LHCN-M2 (cell line): ENCODE measurements at places on chromosomes 16 and 17. TPM values are rescaled to one million over a fixed set of nuclear protein-coding genes. Genes with fewer than 3 reads are reported as not detected.
A peak's percentile ranks its signal among the peaks of the same experiment; 100 is the strongest.

HOXB9 gene
- 3.6 and 5.1 TPM in 2 replicates for total RNA-seq

DNA sequence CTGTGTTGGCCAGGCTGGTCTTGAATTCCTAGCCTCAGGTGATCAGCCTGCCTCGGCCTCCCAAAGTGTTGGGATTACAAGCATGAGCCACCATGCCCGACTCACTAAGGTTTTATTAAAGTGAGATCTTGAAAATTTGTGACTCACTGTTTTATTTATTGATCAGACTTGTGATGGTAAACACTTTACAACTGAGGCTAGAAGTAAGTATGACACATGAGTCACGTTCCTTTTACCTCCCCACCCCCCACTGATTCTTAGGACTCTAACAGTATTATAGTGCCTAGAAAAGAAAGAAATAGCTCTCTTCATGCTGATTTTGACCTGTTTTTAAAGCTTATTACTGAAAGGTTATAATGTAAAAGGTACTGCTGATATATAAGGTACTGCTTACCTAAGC lies 160.6 kb downstream of the TANC2 start:
- DNase-seq = no peak

GRCh38 chr16:22144520-22144919 lies 17.8 kb upstream of the SDR42E2 start:
- DNase-seq = no peak

SRSF1 gene
- total RNA-seq = 373 and 386 TPM in 2 replicates

DNA sequence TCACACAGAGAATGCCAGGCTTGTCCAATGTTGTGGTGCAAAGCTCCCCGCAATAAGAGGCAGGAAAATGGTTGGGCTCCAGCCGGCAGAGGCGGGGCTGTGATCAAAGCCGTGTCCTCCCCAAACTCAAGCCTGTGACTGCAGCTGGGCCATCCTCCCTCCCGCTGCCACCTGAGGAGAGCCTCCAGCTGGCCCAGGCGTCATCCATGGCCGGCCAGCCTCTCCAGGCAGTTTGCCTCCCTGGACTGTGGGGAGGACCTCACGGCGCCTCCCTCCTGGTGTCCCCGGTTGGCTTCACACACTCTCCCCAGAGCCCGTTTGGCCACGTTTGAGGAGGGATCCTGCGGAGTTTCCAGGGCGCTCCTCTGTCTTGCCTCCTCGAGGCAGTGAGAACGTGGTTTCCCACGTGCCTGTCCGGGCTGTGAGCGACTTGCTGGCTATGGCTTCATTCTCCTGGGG lies 134.1 kb downstream of the IRF8 start:
- DNase-seq = no peak

KRT40 gene
- not detected in 2 replicates for total RNA-seq

NPTX1 gene
- total RNA-seq = 0.45 and 0.80 TPM in 2 replicates

DNA sequence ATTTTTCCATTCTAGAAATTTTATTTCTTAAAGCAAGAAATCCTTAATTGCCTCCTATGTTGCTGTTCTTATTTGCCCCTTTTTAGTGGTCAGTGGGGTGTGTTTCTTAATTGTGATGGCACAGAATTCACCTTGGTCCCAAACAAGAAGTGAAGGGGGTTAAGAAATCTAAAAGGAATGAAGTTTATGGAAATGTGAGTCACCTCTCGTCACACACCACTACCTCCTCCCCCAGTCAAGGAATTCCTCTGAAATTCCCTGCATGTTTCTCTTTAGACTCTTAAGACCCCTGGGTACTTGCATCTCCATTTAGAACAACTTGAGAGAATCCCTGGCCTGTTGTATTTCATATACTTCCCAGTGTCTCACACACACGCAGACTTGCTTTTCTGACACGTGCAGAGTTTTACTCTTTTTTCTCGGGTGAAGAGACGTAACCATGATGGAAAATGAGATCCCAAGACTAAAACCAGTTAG lies 247.4 kb downstream of the PRKCA start:
- DNase-seq = peak; percentile 71

ZFP3 gene
- 0.06 and 0.17 TPM in 2 replicates for total RNA-seq

MYO19 gene
- 63.0 and 66.8 TPM in 2 replicates for total RNA-seq

- peak; percentile 57 for DNase-seq
Observed at GRCh38 chr17:4903051-4903818, at the start of gene CHRNE. Gene CHRNE, minus strand, starts transcription at chr17:4903098. Its CDS starts 35 bp downstream, at chr17:4903063.

DNA sequence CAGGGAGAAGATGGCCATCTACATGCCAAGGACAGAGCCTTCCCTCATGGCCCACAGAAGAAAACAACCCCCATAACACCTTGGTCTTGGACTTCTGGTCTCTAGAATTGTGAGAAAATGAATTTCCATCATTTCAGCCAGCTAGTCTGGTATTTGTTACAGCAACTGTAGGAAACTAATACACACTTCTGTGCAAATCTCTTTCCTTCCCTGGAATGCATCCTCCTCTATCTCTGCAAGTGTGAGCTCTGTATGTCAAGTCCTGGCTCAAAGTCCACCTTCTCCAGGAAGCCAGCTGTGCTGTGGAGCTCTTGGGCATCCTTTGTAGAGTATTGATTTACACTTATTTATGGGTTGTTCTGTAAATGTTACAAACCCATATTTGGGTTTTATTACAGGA lies 89.7 kb downstream of the SDK2 start:
- no peak for DNase-seq

GRN gene
- total RNA-seq = 217 and 235 TPM in 2 replicates

DNA sequence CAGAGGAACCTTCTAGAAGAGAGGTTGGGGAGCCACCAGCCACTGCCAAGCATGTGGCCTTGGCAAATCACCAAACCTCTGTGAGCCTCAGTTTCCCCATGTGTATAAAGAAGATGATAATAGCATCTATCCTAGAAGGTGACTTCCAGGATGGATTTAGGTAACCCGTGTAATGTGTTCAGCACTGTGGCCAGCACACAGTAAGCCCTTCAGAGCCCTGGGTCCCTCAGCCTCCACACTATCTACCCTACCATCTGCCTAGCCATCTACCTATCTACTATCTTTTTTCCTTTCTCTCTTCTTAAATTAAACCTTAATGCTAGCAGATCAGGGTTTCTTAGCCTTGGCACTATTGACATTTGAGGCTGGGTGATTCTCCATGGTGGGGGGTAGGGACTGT lies 33.0 kb downstream of the TEKT5 start:
- no peak for DNase-seq

DNA sequence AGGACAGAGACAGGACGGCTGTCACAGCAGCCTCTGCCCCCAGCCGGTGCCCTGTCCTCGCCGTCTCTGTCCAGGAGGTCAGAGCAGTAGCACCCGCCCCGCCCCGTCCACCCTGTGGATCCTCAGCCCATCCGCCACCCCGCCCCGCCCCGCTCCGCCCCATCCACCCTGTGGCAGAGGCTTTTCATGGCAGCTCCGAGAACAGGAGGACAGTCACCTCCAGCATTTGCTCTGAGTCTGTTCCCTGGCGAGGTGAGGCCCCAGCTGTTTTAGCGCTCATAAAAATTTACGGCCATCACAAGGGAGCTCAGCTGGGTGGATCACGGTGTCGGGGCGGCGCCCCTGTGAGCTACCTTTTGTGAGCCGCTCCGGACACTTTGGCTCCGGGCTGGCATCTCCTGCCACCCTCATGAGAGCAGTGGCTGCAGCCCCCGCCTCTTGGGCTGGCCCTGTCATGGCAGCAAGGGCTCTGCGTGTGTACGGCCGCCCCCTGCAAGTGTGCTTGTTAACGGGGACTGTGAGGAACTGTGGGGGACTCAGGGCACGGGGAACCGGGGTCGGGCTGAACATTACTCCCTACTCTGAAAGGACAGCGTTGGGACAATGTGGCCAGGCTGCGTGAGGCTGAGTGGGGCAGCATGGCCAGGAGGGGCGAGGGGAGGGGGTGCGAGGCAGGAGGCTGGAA lies 32.3 kb upstream of the GNG13 start:
- no peak for DNase-seq

- no peak for DNase-seq
Observed at GRCh38 chr16:82634955-82635610, 8.3 kb downstream of the CDH13 start.

APOH gene
- total RNA-seq = not detected in 2 replicates

MYCBPAP gene
- total RNA-seq = 0.34 and 0.83 TPM in 2 replicates

KRT28 gene
- not detected in 2 replicates for total RNA-seq

GRCh38 chr16:88653596-88654362 lies 2.9 kb upstream of the CYBA start:
- no peak for DNase-seq

HP gene
- total RNA-seq = not detected in 2 replicates

KRT39 gene
- total RNA-seq = not detected in 2 replicates

- DNase-seq = peak; percentile 64
Observed at GRCh38 chr16:68093816-68094613, 8.8 kb downstream of the NFATC3 start.

STAT5A gene
- total RNA-seq = 4.5 and 5.2 TPM in 2 replicates

STH gene
- not detected in 2 replicates for total RNA-seq

DNA sequence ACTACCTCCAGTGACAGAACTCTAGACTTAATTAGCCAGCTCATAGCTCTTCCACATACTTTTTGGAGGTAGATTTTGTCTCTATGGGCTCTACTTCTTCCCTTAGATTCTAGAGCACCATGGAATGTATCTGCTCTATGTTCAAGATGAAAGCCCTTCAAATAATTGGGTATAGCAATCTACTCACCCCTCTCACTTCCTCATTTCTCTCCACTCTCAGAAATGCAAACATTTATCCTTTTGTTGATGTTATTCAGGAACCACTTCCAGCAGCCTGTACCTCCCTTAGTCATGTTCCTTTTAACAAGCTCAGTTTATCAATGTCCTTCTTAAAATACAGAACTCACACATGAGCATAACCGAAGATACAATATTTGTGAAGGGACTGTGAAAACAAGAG lies 78.5 kb downstream of the GRIN2A start:
- no peak for DNase-seq
